ENCODE measurements at places on chromosomes 4 and X.

DNA sequence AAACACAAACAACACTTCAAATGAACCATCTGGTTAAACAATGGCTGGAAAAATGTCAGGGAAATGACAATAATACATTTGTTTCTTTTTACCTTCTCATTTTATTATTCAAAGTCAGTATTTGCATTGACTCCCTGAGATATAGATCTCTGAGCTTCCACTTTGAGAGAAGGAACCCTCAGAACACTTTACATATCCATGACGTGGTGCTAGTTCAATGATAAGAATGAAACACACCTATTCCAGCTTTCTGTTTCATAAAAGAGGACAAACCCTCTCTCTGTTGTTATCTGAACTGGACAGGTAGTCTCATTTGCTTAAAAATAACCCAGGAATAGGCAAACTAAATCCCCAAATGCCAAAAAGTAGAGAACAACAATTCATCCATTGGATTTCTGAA, 65.3 kb upstream of the CCSER1 start:
- DNase-seq: no peak

DNA sequence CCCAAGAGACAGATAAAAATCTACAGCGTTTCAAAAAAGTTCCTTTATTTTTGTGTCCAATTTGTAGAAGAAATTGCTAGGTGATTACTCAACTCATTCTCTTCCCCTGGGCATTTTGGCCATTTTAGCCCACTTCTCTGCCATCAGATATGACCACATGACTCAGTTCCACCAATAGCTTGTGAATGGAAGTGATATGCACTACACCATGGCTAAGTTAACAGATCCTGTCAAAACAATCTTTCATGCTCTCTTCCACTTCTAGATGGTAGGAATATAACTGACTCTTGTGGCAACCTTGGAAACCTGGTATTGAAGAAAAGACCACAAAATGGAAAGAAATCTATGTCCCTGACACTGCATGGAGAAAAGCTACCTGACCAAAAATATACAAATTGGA, 26.2 kb upstream of the FREM3 start:
- no peak for DNase-seq

- DNase-seq: no peak
Measured at GRCh38 chr4:151681085-151681484, 79.7 kb downstream of the GATB start.

- DNase-seq: no peak
Measured at GRCh38 chrX:43676971-43677572, 21.0 kb downstream of the MAOA start.

DNA sequence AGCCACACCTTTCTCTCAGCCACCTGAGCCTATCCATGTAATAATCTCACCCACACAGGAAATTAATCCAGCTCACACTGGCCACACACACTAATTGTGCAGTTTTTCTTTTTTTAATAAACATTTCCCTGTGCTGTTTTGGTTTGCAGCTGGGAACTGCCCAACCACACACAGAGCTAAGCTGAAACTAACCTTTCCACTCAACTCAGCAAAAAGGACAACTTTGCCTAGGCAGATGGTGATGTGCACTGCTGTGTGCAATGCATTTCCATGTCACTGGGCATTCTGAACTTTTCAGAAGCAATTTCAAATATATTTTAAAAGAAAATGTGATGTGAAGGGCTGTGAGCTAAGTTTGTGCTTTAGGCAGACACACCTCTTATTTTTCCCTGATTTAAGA, 70.0 kb upstream of the TLL1 start:
- DNase-seq: no peak

DNA sequence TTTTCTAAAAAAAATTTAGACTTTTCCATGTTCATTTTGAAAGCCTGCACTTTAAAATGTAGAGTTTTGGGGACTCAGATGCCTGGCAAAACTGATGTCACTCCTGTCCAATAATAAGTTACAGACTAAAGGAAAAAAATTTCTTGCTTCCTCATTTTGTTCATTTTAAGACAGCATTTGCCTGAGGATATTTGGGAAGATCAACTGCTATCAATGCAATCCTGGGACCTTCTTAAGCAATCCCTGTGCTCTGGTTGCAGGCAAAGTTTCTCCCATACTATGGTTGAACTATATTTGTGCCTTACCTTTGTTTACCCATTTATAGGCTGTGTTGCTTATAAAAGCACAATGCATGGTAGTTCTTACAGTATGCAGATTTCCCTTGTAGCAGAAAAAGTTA, 280.4 kb downstream of the CFAP47 start:
- no peak for DNase-seq

DNA sequence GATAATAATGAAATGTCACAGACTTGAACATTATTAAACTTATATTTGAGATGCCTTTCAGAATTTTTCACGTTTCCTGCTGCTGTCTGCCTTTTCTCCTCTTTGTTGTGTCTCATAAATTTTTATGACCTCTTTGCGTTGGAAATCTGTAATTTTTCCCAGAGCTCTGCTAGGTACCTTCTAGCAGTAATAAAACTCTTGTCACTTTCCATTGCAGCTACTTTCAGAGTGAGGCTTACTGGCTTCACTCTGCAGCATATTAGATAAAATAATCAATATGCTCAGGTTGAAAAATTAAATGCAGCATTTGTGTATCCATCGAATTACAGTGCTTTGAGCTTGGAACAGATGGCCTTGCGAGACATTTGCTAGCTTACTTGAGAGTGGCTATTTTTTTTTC, 689.0 kb downstream of the GRID2 start:
- DNase-seq: no peak

DNA sequence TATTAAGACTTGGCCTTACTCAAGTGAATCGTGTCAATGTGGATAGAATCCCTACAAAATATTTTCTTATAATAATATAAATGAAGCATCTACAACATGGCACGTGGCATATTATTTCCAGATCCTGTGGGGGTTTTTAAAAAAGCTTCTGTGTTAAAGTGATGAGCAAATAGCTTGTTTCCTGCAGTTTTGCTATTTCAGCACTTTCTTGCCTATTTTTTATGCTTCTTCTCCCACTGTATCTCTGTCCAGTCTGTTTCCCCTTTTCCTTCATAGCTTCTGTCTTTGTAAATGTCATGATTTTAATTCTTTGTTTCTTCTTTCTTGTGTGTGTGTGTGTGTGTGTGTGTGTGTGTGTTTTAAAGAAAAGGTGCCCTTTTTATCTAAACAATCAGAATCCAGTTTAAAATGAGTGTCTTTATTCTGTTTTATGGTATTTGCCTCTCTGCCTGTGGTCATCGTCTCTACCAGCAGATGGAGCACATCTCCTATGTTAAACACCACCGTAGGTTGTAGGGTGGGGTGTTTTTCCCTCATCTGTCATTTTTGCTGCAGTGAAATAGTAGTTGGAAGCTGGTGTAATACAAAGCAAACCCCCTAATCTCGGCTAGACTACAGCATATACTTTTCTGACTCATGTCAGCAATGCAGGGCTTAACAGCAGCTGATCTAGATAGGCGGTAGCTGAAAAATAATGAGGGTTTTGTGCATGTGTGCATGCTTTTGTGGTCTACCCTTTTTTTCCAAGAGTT, 33.1 kb downstream of the FTHL17 start:
- DNase-seq: no peak

GRCh38 chrX:46561824-46562657, 11.5 kb upstream of the CHST7 start:
- no peak for DNase-seq

Measured in stimulated activated CD8-positive, alpha-beta memory T cell treated with anti-CD3 and anti-CD28 coated beads, Interleukin-15, amount 100 ng/mL, for 4 hours (primary cell).